Stimulated activated CD8-positive, alpha-beta memory T cell treated with anti-CD3 and anti-CD28 coated beads, Interleukin-2, amount 100 ng/mL, for 48 hours (primary cell): ENCODE measurements at places on chromosomes 6 and 20.
A peak's percentile ranks its signal among the peaks of the same experiment; 100 is the strongest.

DNA sequence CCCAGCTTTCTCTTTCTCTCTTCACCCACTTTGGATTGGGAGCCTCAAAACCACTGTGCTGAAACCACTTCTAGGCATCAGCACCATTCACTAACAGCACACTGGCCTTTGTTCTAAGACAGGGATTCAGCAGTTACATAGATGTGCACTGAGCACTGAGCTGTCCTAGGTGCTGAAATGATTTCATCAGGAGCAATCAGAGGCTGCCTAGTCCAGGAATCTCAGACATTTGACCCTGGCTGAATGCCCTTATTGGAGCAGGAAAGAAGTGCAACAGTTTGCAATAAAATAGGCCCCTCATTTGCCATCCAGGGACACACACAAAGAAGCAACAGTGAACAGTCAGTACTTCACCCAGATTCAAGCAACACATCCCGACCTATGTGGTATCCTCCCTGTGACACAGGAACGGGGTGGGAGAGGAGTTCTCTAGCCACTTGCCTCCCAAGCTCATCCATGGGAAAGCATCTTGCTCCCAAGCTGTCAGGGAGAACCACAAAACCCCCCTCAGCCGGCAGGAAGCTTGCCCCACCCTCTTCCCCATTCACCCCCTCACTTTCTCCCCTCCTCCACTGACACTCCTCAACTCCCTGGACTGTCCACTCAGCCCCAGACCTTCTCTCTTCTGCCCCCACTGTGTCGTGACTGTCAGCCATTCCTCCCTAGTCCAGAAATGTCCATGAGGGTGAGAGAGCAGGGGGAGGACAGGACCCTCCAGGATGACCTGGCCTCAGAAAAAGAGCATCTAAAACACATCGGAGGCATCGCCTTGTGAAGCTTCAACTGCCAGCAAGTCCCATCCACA lies 304.4 kb downstream of the PREX1 start:
- no peak for DNase-seq

- peak; percentile 2 for DNase-seq
Measured at GRCh38 chr20:60718743-60719480, 533.1 kb upstream of the CDH4 start.

DNA sequence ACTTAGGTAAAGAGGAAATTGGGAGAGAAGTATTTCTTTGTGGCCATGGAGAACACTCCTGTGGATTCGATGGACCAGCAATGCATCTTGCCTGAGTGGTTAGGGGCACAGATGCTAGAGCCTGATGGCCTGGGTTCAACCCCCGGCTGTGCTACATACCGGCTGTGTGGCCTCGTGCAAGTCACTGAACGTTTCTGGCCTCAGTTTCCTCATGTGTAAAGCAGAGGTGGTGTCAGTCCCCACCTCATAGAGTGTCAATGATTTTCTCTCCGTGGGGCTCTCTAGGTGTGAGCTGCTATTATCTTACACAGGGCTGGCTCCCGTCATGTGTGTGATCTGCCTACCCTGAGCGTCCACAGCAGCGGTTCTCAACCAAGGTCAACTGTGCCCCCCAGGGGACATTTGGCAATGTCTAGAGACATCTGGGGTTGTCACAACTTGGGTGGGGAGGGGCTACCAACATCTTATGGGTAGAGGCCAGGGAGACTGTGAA lies 50.0 kb upstream of the PTPN1 start:
- no peak for DNase-seq

DNA sequence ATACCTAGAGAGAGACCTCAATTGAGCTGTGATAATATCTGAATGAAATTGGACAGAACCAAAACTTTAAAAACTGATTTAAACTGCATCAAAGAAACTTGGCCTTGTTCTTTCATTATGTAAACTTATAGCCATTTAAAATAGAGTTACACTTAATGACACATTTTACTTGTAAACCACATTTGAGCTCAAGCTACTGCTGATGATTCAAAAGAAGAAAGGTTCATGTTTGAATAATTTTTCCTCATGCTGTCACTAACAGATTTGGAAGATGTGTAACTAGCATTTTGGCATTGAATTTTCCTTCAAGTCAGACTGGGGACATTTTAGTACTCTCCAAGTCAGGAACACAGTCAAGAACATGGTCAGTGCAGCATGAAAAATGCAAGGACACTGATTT lies 26.9 kb downstream of the POPDC3 start:
- no peak for DNase-seq

DNA sequence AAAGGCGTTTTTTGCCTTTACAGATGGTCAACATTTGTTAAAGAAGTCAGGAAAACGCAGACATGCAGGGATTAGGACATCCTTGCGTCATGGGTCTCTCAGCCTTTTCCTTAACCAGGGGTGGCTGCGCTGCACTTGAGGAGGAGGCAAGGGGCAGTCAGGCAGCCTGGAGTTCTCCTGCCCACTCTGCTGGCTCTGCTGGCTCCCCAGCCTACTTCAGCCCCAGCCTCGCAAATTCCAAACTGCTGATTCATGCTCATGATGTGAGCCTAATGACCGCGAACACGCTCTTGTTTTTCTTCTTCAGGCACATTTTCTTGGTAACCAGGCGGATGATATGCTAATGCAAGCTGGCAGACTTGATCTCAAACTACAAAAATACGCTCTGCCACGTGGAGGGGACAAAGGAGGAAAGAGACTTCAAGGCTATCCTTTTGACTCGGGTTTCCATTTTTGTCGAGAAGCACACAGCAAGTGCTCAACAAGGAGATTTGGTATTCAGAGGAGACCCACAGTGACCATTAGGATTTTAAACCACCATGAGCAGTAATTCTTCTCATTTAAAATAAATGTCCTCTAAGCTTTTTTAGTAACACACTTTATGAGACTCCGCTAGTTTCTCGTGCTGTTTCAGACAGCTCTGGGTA lies 290.3 kb upstream of the STXBP5 start:
- DNase-seq = no peak

DNA sequence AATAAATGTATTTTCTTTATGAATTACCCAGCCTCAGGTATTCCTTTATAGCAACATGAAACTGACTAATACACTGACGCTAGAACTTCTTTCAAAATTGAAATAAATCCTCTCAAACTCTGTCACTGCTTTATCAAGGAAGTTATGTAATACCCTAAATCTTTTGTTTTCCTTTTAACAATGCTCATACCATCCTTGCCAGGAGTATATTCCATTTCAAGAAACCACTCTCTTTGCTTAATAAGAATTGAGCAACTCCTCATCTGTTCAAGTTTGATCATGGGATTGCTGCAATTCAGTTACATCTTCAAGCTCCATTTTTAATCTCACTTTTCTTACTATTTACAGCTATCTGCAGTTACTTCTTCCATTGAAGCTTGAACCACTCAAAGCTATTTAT lies 707.6 kb upstream of the MARCKS start:
- no peak for DNase-seq

DNA sequence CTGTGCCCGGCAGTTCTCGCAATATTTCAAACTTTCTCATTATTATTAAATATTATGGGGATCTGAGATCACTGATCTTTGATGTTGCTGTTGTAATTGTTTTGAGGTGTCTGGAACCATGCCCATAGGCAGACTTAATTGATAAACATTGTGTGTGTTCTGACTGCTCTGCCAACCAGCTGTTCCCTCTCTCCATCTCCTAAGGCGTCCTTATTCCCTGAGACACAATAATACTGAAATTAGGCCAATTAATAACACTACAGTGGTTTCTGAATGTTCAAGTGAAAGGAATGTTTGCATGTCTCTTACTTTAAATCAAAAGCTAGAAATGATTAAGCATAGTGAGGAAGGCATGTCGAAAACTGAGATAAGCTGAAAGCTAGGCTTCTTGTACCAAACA lies 7.6 kb downstream of the MAPK14 start:
- no peak for DNase-seq

DNA sequence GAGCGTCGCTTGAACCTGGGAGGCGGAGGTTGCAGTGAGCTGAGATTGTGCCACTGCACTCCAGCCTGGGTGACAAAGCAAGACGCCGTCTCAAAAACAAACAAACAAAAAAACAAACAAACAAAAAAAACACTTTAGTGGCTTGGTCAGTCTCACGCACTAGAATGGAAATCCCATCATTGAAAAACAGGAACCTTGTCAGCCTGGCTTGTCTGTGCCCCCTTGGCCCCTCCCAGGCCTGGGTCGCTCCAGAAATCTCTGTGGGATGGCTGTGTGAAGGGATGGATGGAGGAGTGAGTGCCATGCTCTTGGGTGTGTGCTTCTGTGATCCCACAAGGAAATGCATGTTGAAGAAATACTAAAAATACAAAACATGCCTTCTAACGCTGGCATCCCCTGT lies 20.9 kb upstream of the NAA20 start:
- no peak for DNase-seq

DNA sequence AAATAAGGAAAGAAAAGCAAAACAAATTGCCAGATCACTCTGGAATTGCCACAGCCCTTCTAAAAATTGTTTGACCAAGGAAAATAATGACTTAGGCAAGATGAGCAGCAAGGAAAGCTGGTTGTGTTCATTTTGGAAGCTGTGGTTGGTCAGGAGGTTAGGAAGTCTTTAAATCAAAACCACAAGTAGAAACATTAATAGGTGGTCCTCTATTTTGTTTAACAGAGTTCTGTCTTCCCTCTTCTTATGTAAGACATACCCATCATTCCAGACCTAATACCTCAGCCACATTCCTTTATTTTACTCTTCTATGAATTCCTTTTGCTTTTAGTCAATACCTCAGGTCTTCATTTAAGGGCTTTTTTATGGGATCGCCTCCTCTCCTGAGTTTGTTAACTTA lies 422.2 kb upstream of the PLCB4 start:
- no peak for DNase-seq

GRCh38 chr6:25414755-25415154 lies 135.6 kb downstream of the CARMIL1 start:
- DNase-seq = no peak

DNA sequence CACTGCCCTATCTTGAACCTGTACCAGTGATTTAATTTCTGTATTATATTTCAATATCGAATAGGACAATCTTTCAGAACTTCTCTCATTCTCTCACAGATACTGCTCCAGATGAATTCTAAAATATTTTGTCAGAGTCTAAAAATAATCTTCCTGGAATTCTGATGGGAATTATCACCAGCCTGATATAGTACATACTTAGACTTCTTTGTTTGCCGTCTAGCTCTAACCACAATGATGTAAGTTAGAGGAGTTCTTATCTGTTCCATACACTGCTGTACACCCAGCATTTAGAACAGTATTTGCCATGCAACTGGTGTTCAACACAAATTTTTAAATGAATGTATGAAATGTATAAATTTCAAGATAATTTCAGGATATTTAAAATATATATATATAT lies 1.3 kb upstream of the HUS1B start:
- DNase-seq = no peak

- DNase-seq = no peak
Measured at GRCh38 chr6:436308-437036, 44.9 kb downstream of the IRF4 start.

- no peak for DNase-seq
Measured at GRCh38 chr6:168625602-168626001, 184.6 kb downstream of the SMOC2 start.
